ENCODE measurements at places on chromosomes 13 and 19. TPM values are rescaled to one million over a fixed set of nuclear protein-coding genes. Genes with fewer than 3 reads are reported as not detected.

DNA sequence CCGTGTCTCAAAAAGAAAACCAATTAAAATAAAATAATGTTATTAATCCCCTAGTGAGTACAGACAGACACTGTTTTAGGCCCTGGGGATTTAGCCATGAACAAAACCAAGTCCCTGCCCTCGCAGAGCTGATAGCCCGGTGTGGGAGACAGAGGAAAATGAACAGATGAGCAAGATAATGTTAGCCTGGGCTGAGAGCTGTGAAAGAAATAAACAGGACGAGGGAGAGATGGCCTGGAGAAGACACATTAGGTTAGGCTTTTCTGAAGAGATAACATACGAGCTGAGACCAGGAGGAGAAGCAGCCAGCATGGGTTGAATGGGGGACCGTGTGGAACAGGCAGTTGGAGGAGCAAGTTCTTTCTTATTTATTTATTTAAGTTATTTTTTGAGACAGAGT, 9.0 kb downstream of the RELB start:
- no peak for DNase-seq

- DNase-seq = no peak
These were observed 624.6 kb downstream of the GPC6 start for GRCh38 chr13:93851236-93851635.

DNA sequence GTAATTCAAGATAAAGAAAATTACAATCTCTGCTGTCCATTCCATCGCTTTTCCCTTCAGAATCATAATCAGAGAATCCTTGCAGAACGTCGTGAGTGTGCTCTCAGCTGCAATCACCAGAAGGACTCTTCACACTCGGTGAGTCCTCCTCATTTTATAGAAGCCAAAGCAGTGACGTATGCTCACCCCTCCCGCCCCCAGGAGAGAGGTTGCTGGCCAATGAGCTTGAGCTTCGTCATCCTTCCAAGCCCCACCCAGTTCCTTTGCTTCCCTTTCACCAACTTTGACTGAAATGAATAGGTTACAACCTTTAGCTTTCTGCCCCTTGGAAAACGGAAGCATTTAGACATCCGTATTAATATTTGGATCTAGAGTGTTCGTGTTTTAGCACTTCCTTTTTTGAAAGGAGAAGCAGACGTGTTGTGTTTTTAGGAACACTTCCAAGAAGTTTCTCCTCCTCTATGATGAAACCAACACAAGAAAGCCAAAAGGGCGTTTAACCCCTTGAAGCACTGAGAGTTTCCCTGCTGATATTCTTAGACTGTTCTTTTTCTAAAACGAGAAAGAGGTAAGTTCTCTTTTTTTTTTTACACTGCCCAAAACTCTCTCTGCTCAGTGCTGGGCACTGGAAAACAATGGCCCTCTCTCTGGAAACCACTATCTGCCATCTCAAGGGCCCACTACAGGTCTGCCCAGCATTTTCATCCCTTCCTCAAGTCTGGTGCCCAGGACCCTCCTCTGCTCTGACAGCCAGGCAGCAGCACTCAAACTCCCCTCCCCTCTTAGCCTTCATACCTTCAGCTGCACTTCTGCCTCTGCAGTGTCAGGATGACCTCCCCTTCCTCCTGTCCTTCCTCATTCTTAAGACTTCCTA, 44.3 kb upstream of the CEACAM21 start:
- DNase-seq = no peak

DNA sequence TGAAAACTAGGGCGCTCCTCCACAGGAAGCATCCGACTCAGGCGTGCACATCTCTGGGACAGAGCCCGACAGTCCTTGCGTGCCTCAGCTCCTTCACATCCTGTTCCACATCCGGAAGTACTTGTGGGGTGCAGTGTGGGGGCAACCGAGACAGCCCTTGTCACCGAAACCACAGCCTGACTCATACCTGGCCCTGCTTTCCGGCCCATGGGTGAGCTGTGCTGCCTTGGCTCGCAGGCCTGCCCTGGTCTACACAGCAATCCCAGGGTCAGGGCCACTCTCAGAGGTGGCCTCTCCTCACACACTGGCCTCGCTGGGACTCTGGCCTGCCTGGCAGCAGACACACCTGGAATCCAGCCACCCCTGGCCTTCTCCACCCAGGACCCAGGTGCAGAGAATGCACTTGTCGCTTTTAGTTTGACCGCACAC, 100.4 kb downstream of the STK24 start:
- peak; percentile 80 for DNase-seq

DNA sequence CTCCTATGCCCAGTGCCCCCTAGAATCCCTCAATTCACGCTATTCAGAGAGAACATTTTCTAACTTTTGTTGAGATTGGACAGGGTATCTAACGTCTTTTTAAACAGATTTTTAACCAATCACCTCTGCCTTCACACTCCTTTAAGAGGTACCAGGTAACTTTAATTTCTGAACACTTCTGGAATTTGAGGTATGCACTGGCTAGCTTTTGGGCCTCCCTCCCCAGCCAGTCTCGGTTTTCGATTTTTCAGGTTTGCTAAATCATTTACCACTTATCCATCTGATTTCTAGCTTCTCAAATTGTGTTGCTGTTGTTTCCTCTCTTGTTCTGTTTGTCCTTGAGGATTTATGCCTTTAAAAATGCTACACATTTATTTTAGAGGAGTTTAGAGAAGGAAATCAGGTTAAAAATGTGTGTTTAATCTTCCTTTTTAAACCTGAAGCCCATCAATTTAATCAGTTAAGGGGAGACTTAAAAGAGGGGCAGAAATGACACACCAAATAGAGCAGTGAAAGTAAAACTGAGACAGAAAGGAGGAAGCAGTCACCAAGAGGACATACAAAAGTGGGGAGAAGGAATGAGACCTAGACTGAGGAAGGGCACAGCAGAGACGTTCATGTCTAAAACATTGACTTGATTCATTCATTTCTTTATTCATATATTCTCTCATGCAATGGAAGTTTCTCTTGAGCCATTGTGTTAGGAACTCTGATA, 139.6 kb upstream of the HTR2A start:
- peak; percentile 9 for DNase-seq

DNA sequence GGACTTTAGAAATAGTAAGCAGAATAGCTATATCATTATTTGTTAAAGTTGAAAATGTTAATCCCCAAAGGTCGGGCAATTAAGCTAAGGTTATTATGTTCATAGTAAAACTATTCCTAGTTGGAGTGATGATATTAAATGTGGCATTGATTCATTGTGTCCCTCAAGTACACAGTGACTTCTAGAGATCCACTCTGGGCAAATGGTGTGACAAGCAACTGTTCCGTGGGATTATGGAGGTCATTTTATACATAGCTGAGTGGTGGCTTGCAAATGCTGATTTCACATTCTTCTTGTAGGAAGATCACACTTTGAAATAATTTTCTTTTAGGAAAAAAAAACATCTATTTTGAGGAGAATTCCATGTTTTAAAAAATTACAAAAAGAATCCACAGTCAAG, 317.8 kb downstream of the ATP8A2 start:
- no peak for DNase-seq

- peak; percentile 17 for DNase-seq
These were observed 351.2 kb downstream of the DNAJC15 start for GRCh38 chr13:43374621-43375020.

- no peak for DNase-seq
These were observed 18.7 kb upstream of the QTRT1 start for GRCh38 chr19:10682397-10683063.

GRCh38 chr19:42386974-42387707, 3.0 kb downstream of the CNFN start:
- peak; percentile 37 for DNase-seq

DNA sequence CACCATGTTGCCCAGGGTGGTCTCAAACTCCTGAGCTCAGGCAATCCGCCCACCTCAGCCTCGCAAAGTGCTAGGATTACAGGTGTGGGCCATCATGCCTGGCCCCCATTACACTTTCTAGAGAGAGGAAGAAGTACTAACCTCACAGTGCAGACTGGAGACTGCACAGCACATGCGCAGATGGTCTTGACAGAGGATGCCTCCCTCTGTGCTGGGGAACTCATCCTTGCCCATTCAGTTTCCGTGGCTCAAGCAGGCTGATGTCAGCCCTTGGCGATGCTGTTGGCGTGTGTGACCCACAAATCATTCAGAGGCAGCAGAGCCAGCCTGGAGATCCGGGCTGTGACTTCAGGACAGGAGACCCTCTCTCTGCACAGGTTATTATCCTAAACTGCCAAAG, 14.6 kb upstream of the FFAR2 start:
- no peak for DNase-seq

DNA sequence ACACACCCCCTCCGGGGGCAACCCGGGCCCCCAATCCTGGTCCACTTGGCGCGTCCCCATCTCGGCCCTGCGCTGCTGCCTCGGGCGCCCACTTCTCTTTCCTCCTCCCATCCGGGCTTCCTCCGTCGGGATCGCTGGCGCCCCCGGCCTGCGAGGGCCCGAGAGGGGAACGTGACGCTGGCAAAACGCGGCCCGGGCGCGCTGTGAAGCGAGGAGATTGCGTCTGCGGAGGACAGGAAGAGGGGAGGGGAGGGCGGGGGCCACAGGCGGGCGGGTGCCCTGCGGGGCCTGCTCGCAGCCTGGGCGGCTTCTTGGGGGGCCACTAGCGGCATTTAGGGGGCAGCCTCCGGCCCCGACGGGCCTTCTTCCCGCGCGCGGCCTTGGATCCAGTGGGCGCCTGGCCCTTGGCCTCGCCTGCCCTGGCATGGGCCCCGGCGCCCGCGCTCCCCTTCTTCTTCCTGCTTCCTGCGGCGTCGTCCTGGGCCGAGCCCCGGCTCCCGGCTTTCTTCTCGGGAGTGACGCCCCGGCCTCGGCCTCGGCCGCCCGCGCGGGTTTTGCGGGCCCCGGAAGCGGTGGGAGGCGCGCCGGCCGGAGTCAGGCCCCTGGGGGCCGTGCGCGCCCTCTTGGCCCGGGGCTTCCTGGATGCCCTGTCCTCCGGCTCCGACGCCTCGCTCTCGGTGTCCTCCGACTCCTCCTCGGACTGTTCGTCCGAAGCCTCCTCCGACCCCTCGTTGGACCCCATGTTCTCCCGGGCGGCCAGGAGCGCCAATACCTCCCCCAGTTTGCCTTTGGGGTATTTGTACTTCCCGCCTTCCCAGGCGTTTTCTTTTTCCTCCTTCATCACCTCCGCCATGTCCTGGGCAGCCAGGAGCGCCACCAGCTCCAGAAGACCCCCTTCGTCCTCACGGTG, 2.2 kb downstream of the PNMA8B start:
- no peak for DNase-seq

GRCh38 chr13:99985241-99985874, 3.8 kb downstream of the ZIC2 start:
- no peak for DNase-seq

DNA sequence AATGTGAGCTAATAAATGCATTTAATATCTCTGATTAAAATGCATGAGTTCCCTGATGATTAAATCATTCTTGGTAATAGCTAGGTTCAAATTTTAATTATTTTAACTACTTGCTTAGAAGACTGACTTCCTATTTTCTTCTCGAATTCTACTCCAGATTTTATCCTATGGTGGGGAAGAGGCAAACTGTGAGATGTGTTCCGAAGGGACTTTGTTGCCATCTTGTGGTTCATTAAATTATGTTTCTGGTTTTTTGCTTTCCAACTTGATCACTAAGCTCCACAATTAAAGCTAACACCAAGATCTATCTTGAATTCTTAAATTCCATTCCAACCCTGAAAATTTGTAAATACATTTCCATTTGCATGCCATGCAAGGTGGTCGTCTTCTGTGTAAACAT, 538.4 kb upstream of the PCDH20 start:
- peak; percentile 41 for DNase-seq

GRCh38 chr19:2249880-2250765, 1.0 kb downstream of the AMH start:
- DNase-seq = no peak

DNA sequence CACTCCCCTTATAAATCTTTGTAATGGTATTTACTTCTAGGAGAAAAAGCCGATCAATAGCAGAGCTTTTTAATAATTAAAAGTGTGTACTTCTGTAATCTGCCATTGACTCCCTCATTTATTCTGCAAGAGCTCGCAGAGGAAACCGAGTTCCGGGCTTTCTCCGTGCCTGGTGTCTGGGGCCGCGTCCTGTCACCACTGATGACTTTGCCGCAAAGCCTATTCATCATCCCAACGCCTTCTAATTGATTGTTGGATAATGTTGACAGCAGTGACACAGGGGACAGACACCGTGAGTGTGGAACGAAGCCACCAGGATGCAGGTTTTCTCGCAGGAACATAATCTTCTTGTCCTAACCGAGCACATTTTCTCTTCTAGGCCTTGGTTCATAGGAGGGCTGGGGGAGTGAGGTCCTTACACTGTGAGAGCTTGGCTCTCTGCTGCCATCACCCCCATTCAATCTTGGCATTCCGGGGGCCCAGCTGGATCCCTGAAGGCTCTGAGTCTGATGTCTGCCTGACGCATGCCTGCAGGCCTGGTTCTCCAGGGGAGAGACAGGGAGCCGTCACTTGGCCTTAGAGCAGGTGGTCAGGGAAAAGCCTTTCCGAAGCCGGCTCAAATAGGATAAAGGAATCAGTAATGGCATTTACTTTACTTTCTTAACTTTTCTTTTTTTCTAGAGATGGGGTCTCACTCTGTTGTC, 110.3 kb downstream of the KDM4B start:
- DNase-seq = no peak

- no peak for DNase-seq
These were observed at the start of gene IGSF23 for GRCh38 chr19:44613295-44614178. Gene IGSF23, plus strand, starts transcription at chr19:44613563. Its CDS starts 83 bp downstream, at chr19:44613646.

DNA sequence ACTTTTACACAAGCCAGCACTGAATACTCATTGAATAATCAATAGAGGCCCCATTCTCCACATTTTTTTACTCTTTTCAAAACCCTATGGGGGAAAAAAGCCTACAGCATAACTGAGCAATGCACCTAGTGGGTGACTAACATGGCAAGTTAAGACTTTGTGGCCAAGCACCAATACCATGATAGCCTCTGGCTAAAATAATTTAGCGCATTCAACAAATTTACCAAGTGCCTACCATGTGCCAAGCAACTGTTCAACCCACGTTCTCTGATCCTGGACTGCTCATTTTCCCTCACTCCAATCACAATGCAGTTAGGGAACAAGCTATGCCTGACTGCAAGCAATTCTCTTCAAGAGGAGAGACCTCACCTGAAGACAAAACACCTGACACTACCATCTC, 3.0 kb downstream of the ANKRD10 start:
- peak; percentile 78 for DNase-seq

- no peak for DNase-seq
These were observed 33.6 kb downstream of the CEBPG start for GRCh38 chr19:33407140-33407551.

DNA sequence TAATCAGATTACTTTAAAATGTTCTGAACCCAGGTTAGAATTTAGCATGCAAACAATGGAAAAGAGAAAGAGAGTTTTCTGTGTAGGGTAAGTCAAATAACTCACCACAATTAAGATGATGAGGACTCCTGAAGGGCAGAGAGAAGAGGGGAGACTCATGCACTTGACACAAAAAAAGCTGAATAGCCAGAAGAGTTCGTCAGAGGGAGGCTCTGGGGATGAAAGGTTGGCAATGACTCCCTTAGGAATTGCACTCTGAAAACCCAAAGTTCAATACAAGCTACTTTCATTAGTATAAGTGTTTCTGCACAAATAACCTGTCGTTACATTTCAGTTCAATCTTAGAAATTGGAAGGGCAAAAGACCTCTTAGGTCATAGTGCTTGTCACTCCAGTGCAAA, 434.4 kb upstream of the PCDH9 start:
- DNase-seq = no peak

Gene CYP4F22
- not detected for total RNA-seq

Gene GIPR
- total RNA-seq = 0.50 TPM

Gene TMEM38A
- total RNA-seq = 1.9 TPM

Gene PSG2
- not detected for total RNA-seq

Gene NEK5
- total RNA-seq = 1.4 TPM

Gene ICAM4
- 0.35 TPM for total RNA-seq
